Vagina (tissue), 2 donors: ENCODE measurements at places on chromosomes 4 and X.

- DNase-seq, result no peak
These were observed 466.2 kb downstream of the BCOR start for GRCh38 chrX:39631276-39632229.

- no peak for DNase-seq
These were observed 40.5 kb downstream of the SETD7 start for GRCh38 chr4:139515531-139515958.

- no peak for DNase-seq
These were observed 63.6 kb downstream of the PALLD start for GRCh38 chr4:168560184-168561180.

GRCh38 chrX:73182502-73183114, 32.0 kb downstream of the NAP1L2 start:
- no peak for DNase-seq

GRCh38 chr4:131337936-131338335, 1811.2 kb upstream of the PCDH10 start:
- DNase-seq, result no peak

DNA sequence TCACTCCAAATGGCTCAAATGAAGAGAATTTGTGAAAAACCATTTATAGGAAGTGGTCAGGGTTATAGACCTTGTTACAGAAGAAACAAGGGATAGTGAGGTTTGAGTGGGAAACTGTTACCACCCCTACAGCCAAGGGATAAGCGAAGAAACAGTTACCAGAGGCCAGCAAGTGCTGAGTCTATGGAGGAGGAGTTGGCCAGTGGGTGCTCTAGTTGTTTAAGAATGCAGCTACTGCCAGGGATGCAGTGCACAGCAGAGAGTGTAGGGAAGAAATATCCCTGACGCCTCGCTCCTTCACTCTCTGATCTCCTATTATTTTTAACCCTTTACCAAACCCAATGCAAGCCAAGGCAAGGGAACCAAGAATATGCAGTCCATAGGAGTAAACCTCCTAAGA, 15.2 kb upstream of the SYTL4 start:
- DNase-seq, result no peak

DNA sequence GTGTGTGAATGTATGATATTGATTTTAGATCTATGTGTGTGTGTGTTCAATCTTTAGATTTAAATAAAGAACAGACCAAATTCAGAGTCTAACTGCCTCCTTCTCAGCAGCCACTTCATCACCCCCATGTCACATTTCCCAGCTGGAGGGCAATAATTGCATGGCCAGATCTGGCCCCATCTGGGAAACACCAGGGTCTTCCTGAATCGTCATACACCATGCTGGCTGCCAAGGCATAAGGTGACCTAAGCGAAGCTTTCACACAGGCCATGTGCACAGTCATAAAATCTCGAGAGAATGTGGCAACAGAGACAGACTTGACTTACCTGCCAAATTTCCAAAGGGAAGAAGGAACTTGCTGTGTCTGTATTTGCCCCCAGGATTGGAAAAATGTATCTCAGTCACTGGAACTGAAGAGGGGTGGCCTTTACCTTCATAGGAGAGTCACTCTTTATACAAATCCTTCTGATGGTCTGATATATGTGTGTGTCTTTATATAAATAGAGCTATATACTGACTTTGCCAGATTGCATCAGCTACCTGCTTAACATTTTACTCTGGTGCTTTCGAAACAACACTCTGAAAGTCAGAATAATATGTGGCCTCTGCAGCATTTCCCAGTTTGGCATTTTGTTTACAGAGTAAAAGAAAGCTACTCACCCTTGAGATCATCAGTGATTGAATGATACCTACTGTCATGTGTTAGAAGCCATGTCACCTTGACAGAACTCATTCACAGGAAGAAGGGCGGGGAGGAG, at the start of gene PLAC1:
PLAC1 (minus strand) TSS at position 470 of the 758 bp plus-strand sequence. CDS start 91,789 bp downstream, outside the sequence.
- no peak for DNase-seq

DNA sequence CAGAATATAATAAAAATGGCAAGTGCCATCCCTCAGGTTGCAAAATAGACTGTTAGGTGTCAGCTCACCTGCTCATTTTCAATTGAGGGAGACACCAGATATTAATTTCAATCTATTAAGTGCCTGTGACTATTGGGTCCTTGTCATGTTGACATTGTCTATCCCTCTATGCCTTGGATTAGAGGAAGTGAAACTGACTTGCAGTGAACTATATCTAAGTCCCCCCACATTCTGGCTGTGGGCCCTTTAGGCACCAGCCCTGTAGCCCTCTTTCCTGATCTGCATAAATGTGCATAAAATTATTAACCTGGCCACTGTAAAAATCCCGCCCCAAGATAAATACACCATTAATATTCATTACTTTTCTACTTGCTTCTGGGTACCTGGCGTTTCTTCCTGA, 293.0 kb upstream of the CLNK start:
- no peak for DNase-seq

GRCh38 chrX:43728966-43729365, 72.9 kb downstream of the MAOA start:
- no peak for DNase-seq

DNA sequence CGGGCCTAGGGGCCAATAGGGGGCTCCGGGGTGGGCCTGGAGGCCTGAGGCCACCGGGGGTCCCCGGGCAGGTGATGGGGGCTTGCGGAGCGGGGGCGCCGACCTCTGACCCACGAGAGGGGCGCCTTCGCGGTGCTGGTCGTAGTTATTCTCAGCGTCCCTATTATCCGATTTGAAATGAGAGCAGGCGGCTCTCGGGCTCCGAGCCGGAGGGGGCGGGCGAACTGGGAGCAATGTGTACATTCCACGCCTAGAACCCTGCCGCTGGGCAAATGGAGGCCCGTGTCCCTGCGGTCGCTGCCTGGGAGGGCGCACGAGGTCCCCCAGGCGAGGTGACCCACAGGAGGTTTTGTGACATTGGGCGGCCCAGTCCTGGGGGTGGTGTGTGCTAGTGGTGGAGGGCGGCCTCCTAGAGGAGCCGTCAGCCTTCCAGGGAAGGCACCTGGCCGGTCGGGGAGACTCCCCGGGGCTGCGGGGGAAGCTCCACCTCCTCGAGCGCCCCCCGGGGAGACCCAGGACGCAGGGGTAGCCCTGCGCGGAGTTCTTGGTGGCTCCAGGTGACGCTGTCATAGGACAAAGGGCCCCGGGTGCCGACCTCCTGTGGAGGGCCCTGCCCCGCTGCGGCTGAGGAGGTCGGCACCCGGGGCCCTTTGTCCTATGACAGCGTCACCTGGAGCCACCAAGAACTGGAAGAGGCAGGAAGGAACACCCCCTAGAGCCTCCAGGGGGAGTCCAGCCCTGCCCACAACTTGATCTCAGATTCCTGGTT, 102.6 kb upstream of the PRKX start:
- DNase-seq, result no peak

- no peak for DNase-seq
These were observed 23.0 kb downstream of the HTRA3 start for GRCh38 chr4:8292478-8293107.

DNA sequence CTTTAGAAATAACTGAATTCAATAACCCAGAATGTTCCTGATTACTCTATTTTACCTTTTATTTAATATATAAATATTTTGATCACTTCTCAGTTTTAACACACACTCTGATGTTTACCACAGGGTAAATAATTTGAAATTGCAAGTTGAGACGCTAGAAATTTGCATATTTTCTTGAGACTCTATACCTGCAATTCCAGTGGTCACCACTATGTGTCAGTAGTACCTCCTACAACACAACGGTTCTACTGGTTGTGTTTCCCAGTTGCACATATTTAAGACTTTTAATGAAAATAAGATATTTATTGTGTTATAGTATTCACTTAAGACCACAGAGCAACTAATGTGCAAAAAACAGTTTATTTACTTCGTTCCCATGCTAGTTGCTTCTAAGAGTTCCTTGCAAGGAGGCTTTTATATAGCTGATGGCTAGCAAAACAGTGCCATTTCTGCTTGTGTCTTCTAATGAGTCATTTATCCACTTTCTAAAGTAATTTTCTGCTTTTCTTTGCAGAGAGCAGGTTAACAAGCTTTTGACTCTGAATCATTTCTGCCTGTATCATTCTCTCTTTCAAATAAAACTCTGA, 98.9 kb upstream of the PDLIM3 start:
- no peak for DNase-seq

DNA sequence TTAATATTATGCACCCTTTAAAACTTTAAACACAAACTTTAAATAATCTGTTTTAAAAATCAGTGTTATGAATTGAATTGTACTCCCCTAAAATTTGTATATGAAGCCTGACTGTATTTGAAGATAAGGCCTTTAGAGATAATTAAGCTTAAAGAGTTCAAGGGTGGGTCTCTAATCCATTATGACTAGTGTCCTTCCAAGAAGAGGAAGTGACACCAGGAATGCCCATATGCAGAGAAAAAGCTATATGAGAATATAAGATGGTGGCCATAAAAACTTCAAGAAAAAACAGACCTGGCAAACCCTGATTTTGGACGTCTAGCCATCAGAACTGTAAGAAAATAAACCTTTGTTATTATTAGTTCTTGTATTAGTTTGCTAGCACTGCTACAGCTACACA, 29.0 kb downstream of the UGT2A2 start:
- DNase-seq, result no peak

DNA sequence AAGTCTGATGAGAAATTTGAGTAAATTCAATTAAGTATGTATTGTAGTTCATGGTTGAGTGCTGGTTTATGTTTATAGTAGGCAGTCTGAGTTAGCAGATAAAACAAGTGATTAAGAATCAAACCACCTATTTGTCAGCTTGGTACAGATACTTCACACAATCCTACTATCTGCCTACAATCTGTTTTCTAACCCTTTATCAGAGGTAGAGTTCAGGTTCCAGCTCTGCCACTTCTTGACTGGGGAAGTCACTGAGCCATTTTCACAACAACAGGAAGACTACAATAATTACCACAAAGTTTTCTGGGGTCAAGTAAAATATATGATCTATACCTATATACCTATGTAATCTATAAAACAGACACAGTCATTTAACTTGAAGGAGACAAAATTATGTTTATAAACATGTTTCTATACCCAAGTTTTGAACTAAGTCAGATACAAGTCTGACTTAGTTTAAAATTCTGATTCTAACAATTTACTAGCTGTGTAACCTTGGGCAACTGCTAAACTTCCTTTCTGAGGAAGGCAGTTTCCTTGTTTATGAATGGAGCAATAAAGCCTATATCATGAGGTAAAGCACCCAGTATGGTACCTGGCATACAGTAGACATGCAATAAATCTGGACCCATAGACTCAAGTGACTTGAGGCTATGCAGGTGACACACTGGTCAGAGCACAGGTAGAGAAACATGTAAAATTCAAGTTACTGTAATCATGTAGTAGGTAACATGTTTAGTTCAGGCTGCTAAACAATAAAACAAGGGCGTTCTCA, 37.2 kb upstream of the BDH2 start:
- DNase-seq, result no peak

DNA sequence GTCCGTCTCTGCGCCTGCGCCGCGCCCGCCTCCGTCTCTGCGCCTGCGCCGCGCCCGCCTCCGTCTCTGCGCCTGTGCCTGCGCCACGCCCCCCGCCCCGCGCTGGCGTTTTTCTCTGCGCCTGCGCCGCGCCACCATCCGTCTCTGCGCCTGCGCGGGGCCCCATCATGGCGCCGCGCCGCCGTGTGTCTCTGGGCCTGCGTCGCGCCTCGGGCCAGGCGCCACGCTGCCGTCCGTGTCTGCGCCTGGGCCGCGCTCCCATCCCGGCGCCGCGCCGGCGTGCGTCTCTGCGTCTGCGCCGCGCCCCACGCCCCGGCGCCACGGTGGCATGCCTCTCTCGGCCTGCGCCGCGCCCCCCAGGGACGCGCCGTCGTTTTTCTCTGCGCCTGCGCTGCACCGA, 51.8 kb upstream of the DUX4 start:
- no peak for DNase-seq

DNA sequence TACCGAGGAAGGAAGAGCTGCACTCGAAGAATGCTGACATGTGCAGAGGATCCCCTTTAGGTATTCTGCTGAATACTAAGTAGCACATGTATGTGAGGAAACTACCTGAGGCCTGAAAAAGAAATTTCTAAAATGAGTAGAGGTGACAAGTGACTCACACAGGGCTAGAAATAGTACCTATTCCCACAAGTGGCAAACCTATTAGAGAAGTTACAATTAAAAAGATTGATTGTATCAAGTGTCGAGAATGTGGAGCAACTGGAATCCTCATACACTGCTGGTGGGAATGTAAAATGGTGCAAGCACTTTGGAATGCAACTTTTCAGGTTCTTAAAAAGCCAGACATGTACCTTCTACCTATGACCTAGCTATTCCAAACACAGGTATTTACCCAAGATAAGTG, 47.4 kb downstream of the CCSER1 start:
- no peak for DNase-seq

GRCh38 chr4:88119943-88120342, 38.5 kb downstream of the ABCG2 start:
- no peak for DNase-seq

DNA sequence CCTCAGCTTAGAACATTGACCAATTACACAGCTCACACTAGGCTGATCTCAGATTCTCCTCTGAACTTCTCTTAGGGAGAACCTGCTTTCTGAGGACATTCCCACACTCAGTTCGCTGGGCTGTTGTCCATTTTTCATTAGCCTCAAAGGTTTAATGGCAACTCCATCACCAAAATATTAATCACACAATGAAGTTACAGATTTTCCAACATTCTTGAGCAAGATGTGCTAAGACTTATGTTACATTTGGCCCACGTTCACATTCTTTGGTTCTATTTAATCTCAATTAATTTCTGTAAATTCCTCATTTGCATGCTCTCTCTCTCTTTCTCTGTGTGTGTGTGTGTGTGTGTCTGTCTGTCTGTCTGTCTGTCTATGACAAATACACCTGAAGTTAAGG, 82.3 kb upstream of the EDNRA start:
- no peak for DNase-seq

DNA sequence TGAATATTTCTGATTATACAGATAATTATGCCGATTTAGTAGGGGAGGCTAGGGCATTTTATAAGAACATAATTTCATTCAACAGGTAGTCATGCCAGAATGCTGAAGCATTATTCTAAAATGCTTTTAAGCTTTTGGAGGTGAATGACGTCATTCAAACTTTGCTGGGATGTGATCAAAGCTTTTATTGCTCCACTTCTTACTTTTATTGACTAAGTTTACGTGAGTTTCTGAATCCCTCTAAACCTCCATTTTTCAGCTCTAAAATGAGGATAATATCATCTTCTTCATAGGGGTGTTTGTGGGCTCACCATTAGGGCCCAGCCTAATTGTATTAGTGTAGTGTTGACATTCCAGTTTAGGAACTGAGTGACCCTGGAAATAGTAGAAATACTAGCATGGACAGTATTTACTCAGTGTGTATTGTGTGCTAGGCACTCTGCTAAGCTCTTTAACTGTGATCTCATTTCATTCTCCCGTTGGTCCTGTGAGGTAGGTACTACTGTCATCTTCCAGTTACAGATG, 3.0 kb downstream of the WWC2 start:
- no peak for DNase-seq

- no peak for DNase-seq
These were observed 53.5 kb downstream of the PLAC1 start for GRCh38 chrX:134604701-134605311.

GRCh38 chrX:136525738-136526606, 6.0 kb upstream of the VGLL1 start:
- DNase-seq, result no peak

GRCh38 chrX:46791927-46792809, 33.2 kb upstream of the SLC9A7 start:
- DNase-seq, result no peak

- no peak for DNase-seq
These were observed 59.6 kb downstream of the RPS3A start for GRCh38 chr4:151158979-151159378.

- DNase-seq, result no peak
These were observed 233.2 kb downstream of the EPHA5 start for GRCh38 chr4:65437102-65437501.
